Kidney (tissue), 22 donors: ENCODE measurements at places on chromosomes 3 and 15. TPM values are rescaled to one million over a fixed set of nuclear protein-coding genes. Genes with fewer than 3 reads are reported as not detected.

- no peak for DNase-seq
Measured at GRCh38 chr3:54850484-54851018, 77.3 kb downstream of the LRTM1 start.

- DNase-seq, result peak; percentile 60
Measured at GRCh38 chr15:65663521-65663920, 41.8 kb downstream of the SLC24A1 start.

GRCh38 chr3:171468296-171468906 lies 8.2 kb upstream of the TNIK start:
- no peak for DNase-seq

GRCh38 chr15:33941279-33942063 lies 26.8 kb upstream of the CHRM5 start:
- DNase-seq, result no peak

DNA sequence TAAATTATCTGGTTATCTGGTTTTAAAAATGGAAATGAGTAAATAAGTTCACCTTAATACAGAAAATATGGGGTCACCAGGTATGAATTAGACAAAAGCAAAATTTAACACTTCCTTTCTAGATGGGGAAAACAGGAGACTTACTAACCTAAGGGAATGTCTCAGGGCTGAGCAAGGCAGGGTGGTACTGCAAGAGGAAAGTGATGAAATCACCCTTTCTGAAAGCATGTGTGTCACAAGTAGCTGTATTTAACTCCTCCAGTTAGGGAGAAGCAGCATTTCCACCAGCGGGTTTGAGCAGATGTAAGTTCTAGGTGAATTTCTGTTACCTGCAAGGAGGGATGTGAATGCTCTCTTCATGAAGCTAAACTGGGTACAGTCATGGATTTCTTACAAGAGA lies 629.1 kb downstream of the MECOM start:
- DNase-seq, result no peak

SLC12A1 gene
- polyA plus RNA-seq, result 370 TPM
